Hippocampal formation (tissue), 2 donors: ENCODE measurements at places on chromosomes 6 and 20.

DNA sequence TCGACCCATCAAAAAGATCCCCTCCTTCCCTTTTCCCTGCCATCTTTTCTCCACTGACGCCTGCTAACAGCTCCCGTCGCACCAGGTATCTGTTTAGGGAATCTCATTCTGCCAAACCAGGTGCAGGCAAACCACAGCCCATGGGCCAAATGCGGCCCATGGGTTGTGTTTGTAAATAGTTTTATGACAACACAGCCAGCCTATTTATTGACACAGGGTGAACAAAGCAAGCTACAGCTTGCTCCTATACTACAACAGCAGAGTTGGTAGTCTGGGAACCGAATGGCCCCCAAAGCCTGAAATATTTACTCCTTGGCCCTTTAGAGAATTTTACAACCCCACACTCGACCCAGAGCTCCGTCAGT lies 16.4 kb downstream of the NFATC2 start:
- no peak for DNase-seq

DNA sequence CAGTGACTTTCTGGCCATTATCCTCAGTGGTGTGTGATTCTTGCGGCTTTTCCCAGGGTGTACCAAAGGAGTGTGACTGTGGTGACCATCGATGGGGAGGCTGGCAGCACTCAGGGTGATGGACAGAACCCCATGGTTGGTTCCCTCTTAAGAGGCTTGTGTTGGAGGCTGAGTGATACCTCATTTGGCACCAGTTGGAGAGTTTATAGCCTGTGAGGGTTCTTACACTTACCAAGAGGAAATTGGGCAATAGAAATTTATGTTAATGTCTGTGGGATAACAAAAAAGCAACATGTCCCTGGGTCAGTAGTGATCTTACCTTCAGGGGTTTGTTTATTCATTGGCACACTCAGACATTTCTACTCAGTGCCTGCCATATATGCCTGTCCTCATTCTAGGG lies 37.2 kb downstream of the DAAM2 start:
- no peak for DNase-seq

DNA sequence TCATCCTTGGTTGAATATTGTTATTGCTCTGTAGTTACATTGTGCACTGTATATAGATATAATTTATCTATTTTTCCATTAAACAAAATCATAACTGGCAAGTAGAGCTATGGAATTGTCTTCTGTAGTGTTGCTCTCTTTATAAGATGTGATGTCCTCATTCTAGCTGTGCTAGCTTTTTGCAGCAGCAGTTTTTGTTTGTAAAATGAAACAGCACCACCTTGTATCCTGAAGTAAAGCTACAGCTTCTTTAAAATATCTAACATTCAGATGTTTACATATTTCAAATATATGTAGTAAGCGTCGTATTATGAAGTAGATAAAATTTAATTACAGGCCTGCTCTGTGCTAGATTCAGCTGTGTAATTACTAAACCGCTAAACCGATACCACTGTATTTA lies 328.8 kb upstream of the MANEA start:
- DNase-seq: no peak

- peak; percentile 43 for DNase-seq
Measured at GRCh38 chr6:105099371-105099770, 80.4 kb downstream of the POPDC3 start.

GRCh38 chr6:100809346-100809745 lies 71.8 kb downstream of the ASCC3 start:
- DNase-seq: no peak

GRCh38 chr20:32642257-32643046 lies 31.3 kb downstream of the C20orf203 start:
- DNase-seq: no peak

- no peak for DNase-seq
Measured at GRCh38 chr6:135115411-135115810, 60.8 kb upstream of the HBS1L start.

DNA sequence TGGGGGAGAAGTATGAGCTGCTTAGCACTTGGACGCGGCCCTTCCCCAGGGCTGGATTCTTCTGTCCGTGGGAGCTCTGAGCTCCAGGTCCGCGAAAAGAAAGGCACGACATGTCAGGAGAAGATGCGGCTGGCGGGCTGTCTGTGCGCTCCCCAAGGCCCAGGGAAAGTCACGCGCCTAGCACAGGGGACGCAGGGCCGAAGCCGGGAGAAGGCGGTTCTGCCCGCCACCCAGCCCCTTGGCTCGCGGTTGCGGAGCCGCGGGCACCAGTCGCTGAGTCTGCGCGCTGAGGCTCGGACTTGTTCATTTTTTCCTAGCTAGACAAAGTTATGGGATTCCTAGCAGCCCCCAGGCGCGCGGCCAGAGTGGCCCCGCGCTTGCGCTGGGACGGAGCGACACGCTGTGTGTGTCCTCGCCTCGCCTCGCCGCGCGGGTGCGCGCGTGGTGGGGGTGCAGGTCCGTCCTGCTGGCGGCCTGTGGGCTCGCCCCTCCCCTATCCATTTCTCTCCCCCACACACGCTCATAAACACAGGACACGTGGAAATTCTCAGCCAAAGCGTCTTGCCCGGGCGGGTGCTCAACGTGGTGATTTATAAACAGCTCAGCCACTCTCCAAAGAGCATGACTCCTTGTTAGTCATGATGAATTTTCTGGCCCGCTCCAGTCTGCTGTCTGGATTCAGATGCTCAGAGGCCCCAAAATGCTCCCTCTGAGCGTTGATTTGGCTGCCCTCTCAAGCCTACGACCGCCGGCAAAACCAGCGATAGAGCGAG lies 1.9 kb upstream of the POU3F2 start:
- DNase-seq: no peak

- DNase-seq: no peak
Measured at GRCh38 chr6:31978831-31979230, 3.0 kb upstream of the C4A start.

- DNase-seq: no peak
Measured at GRCh38 chr6:39951716-39952115, 17.5 kb upstream of the MOCS1 start.

- no peak for DNase-seq
Measured at GRCh38 chr6:3755637-3756545, 4.4 kb upstream of the PXDC1 start.

GRCh38 chr6:159109391-159109790 lies 59.8 kb upstream of the FNDC1 start:
- DNase-seq: no peak

GRCh38 chr20:39676857-39677391 lies 714.8 kb downstream of the DHX35 start:
- no peak for DNase-seq

GRCh38 chr20:10584371-10584770 lies 89.4 kb downstream of the JAG1 start:
- DNase-seq: no peak

GRCh38 chr6:5814116-5814515 lies 192.6 kb downstream of the NRN1 start:
- no peak for DNase-seq

- DNase-seq: no peak
Measured at GRCh38 chr6:3575166-3575565, 118.3 kb upstream of the SLC22A23 start.

DNA sequence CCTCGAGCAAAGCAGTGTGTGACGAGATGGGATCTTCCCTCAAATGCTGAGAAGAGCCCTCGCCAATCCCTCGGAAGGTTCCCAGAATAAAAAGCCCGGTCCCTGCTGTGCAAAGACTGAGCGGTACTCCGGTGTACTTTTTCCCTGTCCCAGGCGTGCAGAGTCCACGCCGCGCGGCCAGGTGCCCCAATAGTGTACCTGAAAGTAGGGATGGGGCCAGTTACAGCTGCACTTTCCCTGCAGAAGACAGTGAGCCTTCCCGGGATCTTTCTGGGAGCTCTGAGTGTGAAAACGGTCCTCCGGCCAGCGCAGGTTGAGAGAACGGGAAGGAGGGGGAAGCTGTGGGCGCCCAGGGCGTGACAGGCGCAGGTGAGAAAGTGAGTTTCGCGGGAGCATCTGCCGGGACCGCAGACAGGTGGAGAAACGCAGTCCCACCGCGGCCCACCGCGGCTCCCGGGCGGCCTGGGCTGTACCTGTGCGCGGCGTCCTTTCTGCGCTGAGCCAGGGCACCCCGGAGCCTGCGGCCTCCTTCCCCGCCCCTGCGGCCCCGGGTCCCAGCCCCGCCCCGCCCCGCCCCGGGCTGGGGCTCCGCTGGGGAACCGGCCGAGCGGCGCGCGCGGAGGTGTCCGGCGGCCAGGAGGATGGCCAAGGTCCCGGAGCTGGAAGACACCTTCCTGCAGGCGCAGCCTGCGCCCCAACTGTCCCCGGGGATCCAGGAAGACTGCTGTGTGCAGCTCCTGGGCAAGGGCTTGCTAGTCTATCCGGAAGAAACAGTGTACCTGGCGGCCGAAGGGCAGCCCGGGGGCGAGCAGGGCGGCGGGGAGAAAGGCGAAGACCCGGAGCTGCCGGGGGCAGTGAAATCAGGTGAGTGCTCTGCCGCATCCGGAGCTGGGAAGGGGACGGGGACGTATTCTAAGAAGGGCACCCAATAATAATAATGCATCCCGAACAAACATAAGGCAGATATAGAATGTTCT lies at the start of gene RFX6:
Gene RFX6, plus strand, starts transcription at position 608 of the 977 bp plus-strand sequence. Its CDS starts 34 bp downstream, at position 642.
- no peak for DNase-seq

GRCh38 chr6:117317261-117317660 lies 51.9 kb downstream of the VGLL2 start:
- DNase-seq: no peak

GRCh38 chr6:75283907-75284631 lies 523 bp downstream of the TMEM30A start:
- DNase-seq: no peak

GRCh38 chr6:141165002-141165665 lies 967.6 kb upstream of the GJE1 start:
- no peak for DNase-seq

DNA sequence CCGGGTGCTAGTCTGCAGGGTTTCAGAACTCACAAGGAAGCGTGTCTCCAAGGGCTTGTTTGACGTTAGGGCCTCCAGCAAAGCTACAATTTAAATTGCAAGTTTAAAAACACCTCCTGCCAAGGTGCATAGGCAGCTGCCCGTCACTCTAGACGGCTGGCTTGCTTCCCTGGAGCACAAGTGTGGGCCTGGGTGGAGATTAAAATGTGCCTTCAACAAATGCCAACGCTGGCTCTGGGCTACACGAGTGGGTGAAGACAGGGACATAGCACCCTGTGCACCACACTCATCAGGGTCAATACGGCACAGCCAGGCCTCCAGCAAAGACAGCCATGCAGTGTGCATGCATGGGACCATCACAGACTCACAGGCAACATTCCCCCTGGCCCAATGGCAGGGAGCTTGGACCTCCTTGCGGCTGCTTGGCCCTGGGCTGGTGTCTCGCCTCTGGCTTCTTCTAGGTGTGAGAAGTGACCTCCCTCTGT lies 48.4 kb upstream of the FRMD1 start:
- DNase-seq: no peak

GRCh38 chr6:71383901-71384489 lies 95.4 kb downstream of the OGFRL1 start:
- peak; percentile 31 for DNase-seq

GRCh38 chr6:41591859-41592502 lies 45.8 kb downstream of the FOXP4 start:
- DNase-seq: peak; percentile 63

- DNase-seq: no peak
Measured at GRCh38 chr6:140001821-140002341, 627.4 kb upstream of the CITED2 start.

DNA sequence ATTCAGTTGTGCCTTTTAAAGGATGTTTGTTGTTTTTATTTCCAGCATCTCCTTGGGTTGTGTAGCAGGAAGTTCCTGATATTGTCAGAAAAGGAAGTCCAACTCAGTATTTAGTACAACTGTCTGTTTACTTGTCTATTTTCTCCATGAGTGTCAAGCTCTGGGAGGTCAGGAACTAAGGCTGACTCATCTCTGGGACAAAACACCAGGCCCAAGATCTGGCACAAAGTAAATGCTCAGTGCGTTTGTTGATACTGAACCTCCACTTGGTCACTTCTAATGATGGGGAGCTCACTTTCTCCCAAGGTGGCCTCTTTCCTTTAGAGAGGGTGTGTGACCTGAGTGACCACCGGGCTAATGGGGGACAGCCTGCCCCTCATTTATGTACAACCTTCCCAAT lies 12.6 kb upstream of the PIGU start:
- no peak for DNase-seq

- no peak for DNase-seq
Measured at GRCh38 chr6:155628306-155628705, 172.7 kb upstream of the NOX3 start.

DNA sequence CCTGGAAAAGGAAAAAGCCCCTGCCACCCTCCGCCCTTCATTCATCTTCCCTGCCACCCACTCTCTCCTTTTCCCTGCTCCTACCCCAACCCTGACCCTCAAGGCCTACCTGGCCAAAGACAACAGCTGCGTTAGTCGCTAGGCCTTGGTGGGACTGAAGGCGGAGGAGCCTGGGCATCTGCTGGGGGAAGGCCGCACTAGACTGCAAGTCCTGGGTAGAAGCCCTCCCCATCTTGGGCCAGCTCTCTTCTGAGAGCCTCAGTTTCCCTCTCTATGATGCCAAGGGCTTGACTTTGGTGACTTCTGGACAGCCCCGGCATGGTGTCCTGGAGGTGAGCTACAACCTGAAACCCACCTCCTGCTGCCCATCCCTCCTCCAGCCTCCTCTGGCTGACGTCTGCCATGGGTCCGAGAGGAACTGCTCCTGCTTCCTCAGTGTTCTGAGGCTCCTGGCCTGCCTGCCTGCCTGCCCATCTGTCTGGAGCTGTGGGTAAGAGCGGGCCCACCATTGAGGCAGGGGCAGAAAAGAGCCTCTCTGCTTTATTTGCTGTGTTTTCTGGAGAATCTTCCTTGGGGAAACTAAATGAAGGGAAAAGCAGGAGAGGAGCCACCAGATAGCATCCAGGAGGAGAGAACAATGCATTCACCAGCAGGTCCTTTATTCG lies 7.5 kb upstream of the FOXC1 start:
- no peak for DNase-seq

GRCh38 chr6:135901774-135902524 lies 50.4 kb downstream of the PDE7B start:
- DNase-seq: peak; percentile 52

- DNase-seq: no peak
Measured at GRCh38 chr6:157944983-157945931, 36.4 kb upstream of the SYNJ2 start.

GRCh38 chr20:57501461-57502335 lies 23.2 kb downstream of the CTCFL start:
- no peak for DNase-seq

DNA sequence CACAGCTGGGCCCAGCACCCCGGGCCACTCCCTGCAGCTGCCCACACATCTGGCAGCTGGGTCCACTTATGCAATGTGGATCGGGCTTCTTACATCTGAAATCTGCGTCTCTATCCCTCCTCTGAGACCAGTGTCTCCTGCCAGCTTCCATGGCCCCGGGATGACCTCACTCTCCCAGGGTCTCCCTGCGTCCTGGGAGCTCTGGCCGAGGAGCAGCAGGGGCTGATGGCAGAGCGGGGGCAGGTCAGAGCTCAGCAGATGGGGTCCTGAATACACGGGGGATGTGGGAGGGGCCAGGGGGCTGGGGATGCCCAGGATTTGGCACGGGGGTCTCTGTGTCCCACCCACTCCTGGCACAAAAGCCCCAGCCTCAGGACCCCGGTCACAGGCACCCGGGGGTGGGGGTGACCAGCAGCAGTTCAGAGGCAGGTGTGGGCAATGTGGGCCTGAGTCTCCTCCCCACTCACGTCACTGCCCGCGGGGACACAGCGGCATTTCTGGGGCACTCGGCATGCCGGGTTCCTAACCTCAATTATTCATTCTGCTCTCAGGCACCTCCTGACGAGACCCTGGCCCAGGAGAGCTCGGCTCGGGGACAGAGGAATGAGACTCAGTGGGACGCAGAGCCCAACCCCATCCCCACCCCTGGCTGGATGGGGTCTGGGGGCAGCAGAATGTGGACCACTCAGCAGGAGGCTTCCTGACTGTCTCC lies 16.4 kb downstream of the CHRNA4 start:
- DNase-seq: no peak

GRCh38 chr6:37483917-37484785 lies 15.5 kb downstream of the CCDC167 start:
- peak; percentile 47 for DNase-seq
